ENCODE measurements at places on chromosomes 4 and X.

- no peak for DNase-seq
Observed at GRCh38 chr4:157223456-157223855, 2.9 kb downstream of the GRIA2 start.

DNA sequence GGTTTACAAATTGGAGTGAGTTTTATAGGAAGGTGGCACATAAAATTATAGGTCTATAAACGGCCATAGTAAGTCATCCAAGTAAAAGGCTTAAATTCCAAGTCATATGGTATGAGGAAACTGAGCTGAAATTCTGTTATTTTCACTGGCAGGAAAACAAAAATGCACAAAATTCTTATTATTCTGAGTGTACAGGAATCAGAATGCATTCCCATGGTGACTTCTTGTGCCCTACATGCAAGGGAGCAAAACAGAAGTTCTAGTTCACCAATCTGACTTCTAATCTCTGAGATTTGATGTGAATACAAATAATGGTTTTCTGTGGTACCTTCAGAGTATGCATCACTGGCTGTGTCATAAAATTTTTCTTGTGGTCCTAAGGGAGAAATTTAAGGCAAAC, 102.9 kb downstream of the CLCN4 start:
- no peak for DNase-seq

- DNase-seq = no peak
Observed at GRCh38 chr4:111775556-111776297, 369.5 kb upstream of the FAM241A start.

DNA sequence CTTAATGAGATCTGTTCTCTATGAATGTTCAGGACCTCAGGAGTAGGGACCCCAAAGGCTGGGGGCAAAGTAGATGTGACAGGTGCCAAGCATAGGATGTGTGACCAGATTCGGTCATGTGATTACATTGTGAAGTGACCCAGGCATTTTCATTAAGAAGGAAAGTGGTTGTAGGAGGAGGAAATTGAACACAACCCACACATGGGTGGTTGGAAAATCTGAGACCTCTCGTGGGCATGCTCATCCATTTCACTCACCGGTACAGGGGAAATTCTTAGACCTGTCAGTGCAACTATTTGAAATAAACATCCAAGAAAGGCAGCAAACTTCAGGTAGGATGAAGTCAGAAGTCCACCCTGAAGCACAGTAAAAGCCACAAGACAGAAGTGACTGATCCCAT, 43.5 kb upstream of the CD99 start:
- no peak for DNase-seq

DNA sequence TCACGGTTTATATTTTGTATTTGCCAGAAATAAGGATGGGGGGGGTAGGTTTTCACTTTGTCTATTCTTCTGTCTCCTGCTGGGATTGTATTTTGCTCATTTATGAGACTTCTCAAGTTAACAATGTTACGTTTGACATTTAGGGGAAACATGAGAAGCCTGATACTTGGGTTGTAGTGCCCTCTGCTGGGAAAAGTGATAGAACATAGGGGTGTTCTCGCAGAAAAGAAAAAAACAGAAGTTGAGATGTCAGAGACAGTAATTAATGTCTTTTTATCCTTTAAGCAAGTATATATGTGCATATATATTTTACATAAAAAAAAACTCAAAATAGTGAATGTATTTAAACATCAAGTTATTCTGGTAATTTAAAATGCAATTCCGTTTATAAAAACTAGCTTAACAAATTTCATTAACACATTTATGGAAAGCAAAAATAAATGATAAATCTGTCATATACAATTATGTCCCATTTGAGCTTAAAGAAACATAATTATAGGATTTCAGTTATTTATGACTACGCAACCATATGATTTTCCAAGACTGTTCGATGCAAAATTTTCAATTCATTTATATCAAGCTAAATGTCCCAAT, 46.0 kb upstream of the TMPRSS11F start:
- DNase-seq = no peak

All from stimulated activated CD4-positive, alpha-beta T cell treated with anti-CD3 and anti-CD28 coated beads, TNF-alpha, amount 100 ng/mL, for 24 hours (primary cell).